Caki2 (cell line): ENCODE measurements at places on chromosomes 1 and 21. TPM values are rescaled to one million over a fixed set of nuclear protein-coding genes. Genes with fewer than 3 reads are reported as not detected.

The YTHDF2 gene
- total RNA-seq = 43.8 and 52.2 TPM in 2 replicates

The OXCT2 gene
- 1.1 and 4.3 TPM in 2 replicates for total RNA-seq

DNA sequence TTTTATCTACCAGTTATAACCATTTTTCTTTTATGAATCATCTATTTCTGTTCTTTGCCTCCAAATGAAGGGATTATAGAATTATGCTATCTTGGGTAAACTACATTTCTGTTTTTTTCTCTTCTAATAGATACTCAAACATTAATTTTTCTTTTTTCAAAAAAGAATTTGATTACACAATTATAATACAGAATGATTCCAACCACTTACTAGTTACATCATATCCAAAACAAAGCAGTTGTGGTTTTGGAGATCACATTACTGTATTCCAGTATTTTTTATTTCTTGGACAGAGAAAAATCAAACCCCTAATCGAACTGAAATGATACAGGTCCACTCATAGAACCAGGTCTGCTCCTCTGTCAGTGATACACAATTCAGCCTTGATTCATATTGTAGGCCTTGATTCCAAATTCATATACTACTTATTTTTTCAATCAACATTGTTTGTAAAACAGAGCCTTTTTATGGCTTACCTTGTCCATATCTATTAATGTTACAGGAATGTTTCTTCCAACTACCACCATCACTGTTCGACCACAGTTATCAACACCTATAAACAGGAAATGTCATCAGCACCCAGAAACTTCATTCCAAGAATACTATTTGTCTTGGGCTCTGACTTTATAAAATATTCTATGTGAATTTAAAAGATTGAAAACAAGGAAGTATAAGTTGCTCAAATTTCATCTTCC is 43.2 kb downstream of the GDAP2 start:
- no peak for DNase-seq

- DNase-seq = peak; percentile 86
These were observed 87.4 kb downstream of the FASLG start for GRCh38 chr1:172746091-172746949.

DNA sequence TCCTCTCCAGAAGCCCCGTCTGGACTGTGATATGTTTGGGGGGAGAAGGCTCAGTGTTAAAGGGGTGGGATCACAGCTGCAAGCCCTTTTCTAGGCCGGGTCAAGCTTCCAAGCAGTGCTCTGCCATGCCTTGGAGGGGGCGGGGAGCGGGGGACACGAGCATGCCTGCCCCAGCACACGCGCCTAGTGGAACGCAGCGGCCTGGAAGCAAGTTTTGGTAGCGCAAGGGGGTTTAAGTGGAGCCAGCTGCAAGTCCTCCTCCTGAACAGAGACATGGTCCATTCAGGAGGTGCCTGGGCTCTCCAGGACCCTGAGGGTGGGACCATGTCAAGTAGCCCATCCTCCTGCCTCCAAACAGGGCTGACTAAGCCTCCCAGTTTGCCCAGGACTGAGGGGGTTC is 112.2 kb downstream of the CASZ1 start:
- no peak for DNase-seq

DNA sequence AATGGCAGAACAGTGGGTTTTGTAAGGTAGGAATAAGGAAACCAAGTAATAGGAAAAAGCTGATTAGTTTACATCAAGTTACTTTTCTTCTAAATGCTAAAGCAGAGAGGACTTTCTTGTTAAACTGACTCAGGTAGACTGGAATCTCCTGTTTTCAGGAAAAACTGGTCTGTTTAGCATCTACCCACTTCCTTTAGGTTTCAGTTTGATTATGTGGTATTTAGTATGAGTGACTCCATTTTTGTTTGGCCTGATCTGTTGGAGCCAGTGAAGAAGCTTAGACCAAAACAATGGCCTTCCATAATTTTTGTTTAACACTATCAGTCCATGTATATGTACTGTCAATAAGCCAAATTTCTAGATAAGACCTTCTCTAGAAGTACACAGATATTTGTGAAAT is 88.4 kb downstream of the EPB41 start:
- no peak for DNase-seq

- DNase-seq = peak; percentile 46
These were observed at the start of gene CELSR2 for GRCh38 chr1:109248797-109249629. Gene CELSR2, plus strand, starts transcription at chr1:109249539. Its CDS starts 541 bp downstream, at chr1:109250080.

DNA sequence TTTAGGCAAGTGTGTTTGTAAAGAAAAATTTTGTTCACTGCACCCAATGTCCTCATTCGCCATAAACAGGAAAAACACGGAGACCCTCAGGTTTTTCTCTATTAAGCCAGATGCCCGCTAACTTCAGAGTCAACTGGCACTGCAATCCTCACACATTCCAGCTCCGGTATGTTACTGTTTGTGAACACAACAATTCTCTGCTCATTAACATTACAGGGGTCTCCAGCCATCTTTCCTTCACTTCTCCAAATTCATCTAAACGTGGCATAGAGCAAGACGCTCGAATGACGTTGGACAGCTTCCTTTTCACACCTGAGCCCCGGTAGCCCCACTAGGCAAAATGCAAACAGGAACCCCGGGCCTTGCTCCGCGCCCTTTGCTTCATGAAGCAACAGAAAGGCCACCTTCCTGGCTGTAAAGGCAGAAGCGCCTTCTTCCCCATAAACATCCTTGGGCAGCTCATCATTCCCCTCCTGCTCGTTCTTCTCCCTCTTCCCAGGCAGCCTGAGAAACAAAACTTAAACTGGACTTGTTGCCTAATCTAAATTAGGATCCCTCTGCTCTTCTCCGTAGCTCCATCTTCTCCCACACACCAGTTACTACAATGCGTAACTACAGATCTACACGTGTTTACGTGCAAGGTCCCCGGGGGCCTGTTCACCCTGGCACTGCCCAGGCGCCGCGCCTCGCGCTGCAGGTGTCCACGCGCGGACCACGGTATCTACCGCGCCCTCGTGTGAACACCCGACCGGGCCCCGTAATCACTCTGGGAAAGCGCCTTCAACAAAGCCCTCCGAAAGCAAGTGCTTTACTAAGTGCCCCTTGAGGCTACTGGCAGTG is 1.2 kb downstream of the LBR start:
- DNase-seq = no peak
